ENCODE measurements at places on chromosomes 7 and 10. TPM values are rescaled to one million over a fixed set of nuclear protein-coding genes. Genes with fewer than 3 reads are reported as not detected.

Gene VWC2
- total RNA-seq, result not detected

Gene SDHAF3
- 17.8 TPM for total RNA-seq

Gene CALN1
- total RNA-seq, result not detected

Gene DDX21
- 149 TPM for total RNA-seq

Gene SH2D4B
- not detected for total RNA-seq

Gene VENTX
- not detected for total RNA-seq

Gene TMEM26
- total RNA-seq, result 0.23 TPM

Gene ACSM6
- total RNA-seq, result not detected

Gene PVRIG
- total RNA-seq, result not detected

Data from epithelial cell of proximal tubule (primary cell).